ENCODE measurements at places on chromosomes 6 and 20.

DNA sequence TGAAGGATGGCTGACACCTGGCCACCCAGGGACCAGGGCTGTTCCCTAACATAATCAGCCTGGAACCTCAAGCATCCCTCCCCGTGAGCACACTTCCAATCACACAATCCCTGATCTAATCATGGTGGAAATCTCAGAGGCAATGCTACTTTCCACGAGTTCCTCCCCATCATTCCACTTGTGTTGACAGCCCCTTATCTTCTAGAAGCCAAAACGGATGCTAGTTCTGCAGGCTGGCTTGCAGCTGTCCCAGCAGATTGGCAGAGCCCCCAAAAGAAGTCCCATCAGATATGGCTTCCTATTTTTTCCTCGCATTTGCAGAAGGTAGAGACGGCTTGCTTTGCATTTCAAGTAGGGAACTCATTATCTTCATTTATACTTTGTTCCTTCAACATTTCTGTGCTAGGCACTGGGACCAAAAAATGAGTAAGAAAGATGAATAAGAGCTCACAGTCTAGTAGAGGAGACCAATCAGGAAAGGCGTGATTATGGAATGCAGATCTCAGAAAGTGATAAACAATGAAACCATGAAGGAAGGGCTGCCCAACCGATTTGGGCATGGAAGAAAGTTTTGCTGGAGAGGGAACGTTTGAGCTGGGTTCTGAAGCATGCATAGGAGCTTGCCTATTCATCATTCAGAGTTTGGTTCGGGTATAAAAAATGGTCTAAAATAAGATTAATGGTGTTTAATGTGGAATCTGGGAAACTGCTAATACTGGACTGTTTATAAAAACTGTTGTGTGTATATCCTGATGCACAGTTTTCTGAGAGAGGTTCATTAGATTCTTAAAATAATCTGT is 44.6 kb upstream of the TBC1D7 start:
- no peak for DNase-seq

- no peak for DNase-seq
Observed at GRCh38 chr20:25361287-25361683, 29.4 kb downstream of the ABHD12 start.

GRCh38 chr6:17038316-17038715 is 63.5 kb upstream of the STMND1 start:
- DNase-seq = no peak

GRCh38 chr6:51608932-51609331 is 478.5 kb downstream of the PKHD1 start:
- DNase-seq = no peak

DNA sequence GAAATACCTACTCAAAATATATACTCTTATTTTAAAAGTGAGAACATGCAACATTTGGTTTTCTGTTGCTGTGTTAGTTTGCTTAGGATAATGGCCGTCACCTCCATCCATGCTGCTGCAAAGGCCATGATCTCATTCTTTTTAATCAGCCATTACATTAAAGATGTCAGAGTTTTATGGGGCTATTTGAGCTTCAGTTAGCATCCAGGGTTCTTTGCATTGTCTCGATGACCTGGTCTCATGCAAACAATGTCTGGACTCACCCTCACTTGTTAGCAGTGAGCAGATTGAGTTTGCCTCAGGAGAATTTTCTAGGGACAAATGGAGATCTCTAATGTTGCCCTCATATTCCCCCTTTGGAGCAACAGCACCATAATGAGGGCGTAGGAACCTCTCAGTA is 458.7 kb upstream of the AGPAT4 start:
- DNase-seq = no peak
